ENCODE measurements at places on chromosomes 4 and X.

DNA sequence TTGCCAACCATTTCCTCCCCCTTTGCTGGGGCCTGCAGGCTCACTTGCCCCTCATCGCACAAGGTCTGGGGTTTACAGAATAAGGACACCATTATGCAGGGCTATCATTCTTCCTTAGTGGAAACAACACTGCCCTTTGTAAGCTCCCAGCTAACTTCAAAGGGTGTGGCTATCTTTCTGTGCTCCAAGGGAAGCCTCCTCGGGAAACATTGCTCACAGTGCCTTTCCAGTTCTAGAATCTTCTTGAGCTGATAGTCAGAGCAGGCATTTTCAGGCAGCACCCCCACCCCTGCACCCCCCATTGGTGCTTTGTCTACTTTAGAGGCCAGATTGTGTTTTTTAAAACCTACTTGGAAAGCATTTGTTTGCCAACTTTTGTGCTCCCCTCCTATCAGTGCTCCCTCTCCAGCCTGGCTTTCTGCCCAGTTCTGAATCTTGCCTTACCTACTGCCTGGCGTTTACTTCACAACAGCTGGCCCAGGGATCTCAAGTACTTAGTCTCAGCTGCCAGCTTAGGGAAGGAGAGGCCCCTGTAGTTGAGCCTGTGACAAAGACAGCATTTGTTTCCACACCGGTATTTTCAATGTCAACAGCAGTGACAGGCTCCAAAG lies 53.5 kb downstream of the PLAC1 start:
- DNase-seq: no peak

- no peak for DNase-seq
Observed at GRCh38 chr4:128823025-128823661, 13.6 kb downstream of the JADE1 start.

DNA sequence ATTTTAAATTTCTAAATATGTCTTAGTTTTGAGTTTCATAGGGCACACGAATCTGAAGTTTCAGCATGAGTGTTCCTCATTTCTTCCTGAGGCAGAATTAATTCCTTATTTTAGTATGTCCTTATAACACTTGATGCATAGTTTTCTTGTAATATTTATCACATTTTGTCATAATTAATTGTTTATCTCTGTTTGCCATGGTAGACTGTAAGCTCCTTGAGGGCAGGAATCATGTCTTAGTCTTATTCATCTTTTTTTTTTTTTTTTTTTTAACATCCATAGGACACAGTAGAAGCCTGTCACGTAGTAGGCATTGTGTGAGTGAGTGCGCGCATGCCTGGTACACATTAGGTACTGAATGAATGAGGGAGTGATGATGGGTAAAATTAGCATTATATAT lies 131.7 kb downstream of the STAG2 start:
- no peak for DNase-seq

- no peak for DNase-seq
Observed at GRCh38 chrX:13955095-13955647, 74.5 kb downstream of the GEMIN8 start.

DNA sequence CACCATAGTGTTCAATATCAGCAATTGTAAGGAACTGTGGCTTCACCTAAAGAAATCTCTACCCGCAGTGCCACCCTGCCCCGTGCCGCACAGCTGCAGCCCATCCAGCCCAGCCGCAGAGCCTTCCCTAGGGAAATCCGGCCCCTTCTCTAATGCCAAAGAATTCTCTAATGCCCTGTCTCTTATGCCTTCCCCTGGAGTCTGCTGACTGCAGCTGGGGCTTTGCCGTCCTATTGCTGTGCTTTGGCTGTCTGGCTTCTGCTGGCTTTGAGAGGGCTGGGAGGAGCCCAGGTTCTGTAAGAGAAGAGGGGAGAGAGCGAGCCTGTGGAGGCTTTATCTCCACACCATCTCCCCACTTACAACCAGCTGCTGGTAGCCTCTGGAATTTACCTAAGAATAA lies 85.9 kb upstream of the HELT start:
- no peak for DNase-seq

- no peak for DNase-seq
Observed at GRCh38 chr4:124433044-124433443, 279.5 kb downstream of the ANKRD50 start.

GRCh38 chr4:91611782-91612181 lies 692.0 kb upstream of the GRID2 start:
- no peak for DNase-seq

- no peak for DNase-seq
Observed at GRCh38 chr4:140858897-140859296, 102.7 kb upstream of the TBC1D9 start.

DNA sequence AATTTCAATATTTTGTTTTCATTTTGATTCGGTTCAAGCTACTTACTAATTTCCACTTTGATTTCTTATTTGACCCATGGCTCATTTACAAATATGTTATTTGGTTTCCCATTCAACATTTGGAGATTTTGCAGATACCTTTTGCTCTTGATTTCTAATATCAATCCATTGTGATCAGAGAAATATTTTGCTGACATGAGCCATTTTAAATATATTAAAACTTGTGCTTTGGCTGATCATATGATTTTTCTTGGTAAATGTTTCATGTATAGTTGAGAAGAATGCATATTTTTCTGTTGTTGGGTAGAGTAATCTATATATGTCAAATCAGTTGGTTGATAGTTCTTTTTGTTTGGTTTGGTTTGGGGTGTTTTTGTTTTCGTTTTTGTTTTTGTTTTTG lies 95.0 kb downstream of the GASK1B start:
- DNase-seq: no peak

DNA sequence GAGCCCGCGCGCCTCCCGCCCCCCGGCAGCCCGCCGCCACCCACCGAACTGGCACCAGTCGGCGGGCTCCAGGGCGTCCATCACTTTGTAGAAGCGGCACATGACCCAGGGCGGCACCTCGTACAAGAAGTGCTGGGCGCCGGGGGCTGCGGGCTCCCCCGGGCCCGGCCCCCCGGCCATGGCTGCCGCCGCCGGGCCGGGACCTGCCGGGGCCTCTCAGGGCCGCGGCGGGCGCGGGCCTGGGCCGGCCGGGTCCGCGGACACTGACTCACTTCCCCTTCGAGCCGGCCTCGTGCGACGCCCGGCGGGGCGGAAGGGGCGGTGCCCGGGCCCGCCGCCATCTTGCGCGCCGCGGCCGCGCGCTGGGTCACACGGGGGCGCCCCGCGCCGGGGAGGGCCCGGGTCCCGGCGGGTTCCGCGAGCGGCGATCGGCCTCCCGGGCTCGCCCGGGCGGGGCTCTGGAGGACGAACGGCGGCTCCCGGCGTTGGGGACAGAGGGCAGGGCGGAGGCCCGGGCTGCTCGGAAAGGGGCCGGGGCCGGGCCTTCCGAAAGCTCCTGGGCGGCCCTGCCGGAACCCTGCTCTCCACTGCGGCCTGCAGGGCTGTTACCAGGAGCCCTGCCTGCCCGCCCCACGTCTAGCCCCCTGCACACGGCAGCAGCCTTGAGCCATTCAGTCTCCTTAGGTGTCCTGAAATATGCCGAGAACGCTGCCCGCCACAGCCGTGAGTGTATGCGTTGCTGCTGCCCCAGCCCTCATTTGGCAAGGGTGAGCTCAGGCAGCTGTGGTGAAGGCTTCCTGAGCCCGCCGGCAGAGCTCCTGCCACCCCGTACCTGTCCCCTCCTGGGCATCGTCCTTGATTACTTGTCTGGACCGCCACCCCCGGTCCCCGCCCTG lies at the start of gene IRAK1:
TSS of gene IRAK1 (minus strand) at position 270 of the 896 bp plus-strand sequence. CDS start at position 180, 90 bp downstream.
- DNase-seq: no peak

- no peak for DNase-seq
Observed at GRCh38 chrX:44698357-44698756, 145.5 kb upstream of the DUSP21 start.

DNA sequence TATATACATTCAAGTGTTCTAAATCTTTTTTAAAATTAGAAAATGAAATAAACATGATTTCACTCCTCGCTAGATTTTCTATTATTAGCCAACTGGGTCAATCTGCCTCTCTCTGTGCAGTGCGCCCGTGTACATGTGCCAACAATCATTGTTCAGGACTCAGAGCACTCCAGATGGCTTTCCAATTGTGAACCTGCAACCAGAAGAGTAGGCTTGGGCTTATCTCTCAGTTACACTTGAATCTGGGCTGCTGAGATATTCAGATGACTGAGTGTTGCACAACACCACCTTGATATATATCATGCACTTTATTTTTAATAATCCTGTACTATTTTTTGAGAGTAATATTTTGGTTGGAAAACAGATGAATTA lies 184.0 kb upstream of the FSTL5 start:
- DNase-seq: no peak

DNA sequence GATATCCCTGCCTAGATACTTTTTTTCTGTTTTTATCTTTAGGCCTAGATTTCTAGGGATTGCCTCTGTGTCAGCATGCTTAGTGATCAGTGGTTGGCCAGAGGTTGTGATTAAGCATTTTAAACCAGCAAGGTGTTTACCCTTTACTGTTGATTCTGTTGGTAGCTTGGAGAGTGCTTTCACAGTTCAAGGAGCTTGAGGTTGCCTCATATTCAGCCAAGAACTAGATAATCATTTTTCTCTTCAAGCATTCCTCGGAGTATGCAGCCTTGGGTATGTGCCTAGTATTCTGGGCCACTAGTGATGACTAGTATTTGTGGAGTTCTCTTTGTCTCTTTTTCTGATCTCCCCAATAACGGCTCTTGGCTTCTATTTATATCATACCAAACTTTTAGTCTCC lies 20.4 kb downstream of the APOOL start:
- no peak for DNase-seq

GRCh38 chrX:9434051-9434550 lies 30.8 kb upstream of the TBL1X start:
- DNase-seq: no peak

- no peak for DNase-seq
Observed at GRCh38 chr4:182448281-182449151, 205.3 kb downstream of the TENM3 start.
